ENCODE measurements at places on chromosomes 11 and 22.

GRCh38 chr11:95257456-95257971 is 26.5 kb upstream of the SESN3 start:
- no peak for DNase-seq

DNA sequence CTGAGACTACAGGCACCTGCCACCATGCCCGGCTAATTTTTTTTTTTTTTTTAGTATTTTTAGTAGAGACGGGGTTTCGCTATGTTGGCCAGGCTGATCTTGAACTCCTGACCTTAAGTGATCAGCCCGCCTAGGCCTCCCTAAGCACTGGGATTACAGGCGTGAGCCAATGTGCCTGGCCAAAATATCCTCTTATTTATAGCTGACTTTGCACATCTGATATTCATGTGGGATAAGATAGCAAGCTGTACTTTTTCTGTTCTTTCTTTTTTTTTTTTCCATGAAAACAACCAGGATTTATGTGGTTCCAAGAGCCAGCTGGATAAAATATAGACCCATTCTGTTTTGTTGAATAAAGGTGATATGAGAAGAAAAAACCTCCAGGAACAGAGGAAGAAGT is 12.1 kb upstream of the XBP1 start:
- no peak for DNase-seq

- no peak for DNase-seq
These were observed 49.9 kb upstream of the SYN3 start for GRCh38 chr22:33108037-33108436.

DNA sequence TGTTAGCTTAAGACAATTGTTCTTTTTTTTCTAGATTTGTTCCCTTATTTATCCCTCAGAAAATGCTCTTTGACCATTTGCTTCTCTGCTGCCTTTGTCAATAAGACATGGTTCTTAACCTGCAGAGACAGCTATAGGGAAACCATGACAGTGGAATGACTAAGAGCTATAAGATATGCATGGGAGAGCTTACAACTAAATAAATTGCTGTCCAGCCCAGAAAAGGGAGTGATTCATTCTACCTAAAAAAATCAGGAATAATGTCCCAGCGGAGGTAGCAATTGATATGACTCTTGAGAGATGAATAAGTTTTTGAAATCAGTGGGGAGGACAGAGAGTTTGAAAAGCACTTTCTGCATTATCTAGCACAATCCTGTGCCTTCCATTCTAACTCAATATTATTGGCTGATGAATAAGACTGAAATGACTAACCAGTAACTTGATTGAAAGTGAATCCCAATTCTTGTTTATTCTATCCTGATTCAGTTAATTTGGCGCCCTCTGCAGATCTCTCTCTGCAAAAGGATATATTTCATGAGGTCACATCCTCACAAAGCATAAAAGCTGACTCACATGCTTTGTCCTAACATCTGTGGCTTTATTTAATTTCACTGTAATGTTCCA is 680.5 kb upstream of the API5 start:
- DNase-seq: no peak

- DNase-seq: no peak
These were observed 18.2 kb upstream of the TBX1 start for GRCh38 chr22:19742160-19743066.

- DNase-seq: no peak
These were observed 1.4 kb downstream of the CCDC134 start for GRCh38 chr22:41801886-41802285.

- DNase-seq: no peak
These were observed 48.4 kb upstream of the CRTAM start for GRCh38 chr11:122789907-122790306.

GRCh38 chr11:1942558-1943260 is 4.4 kb upstream of the MRPL23 start:
- DNase-seq: no peak

DNA sequence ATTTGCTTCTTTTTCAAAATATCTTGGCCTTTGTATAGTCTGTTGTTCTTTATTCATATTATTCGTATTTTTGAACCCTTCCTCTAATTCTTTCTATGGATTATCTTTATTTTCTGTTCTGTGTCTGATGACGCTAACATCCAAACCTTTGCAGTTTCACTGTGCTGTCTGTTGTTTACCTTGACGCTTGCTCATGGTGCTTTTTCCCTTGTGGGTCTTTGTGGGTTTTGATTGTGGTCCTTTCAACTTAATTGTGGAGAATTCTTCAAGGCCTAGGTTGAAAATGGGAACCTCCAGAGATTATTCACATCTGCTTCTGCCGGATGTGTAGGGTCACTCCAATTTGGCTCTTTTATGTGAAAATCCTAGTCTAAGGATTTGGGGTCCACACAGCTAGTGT is 34.6 kb downstream of the PARVG start:
- no peak for DNase-seq

DNA sequence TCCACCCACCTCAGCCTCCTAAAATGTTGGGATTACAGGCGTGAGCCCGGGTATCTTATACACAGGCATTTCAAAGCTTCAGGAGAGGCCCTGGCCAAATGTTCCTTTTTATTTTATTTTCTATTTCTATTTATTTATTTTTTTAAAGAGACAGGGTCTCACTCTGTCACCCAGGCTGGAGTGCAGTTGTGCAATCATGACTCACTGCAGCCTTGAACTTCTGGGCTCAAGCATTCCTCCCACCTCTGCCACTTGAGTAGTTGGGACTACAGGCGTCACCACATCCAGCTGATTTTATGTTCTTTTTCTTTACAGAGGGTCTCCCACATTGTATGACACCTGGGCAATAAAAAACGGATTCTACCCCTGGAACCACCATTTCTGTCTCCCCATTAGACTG is 71.2 kb downstream of the FBXO7 start:
- no peak for DNase-seq

Data from activated gamma-delta T cell (primary cell).